ENCODE measurements at places on chromosomes 12 and 14.
A peak's percentile ranks its signal among the peaks of the same experiment; 100 is the strongest.

- no peak for DNase-seq
These were observed 27.4 kb downstream of the CRACR2A start for GRCh38 chr12:3725388-3726115.

DNA sequence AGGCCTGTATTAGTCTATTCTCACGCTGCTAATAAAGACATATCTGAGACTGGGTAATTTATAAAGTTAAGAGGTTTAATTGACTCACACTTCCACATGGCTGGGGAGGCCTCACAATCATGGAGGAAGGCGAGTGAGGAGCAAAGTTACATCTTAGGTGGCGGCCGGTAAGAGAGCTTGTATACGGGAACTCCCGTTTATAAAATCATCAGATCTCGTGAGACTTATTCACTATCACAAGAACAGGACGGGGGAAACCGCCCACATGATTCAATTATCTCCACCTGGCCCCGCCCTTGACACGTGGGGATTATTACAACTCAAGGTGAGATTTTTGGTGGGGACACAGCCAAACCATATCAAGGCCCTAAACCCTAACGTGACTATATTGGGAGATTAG is 110.1 kb downstream of the LLPH start:
- no peak for DNase-seq

GRCh38 chr12:65596514-65597091 is 227.7 kb upstream of the HMGA2 start:
- no peak for DNase-seq

DNA sequence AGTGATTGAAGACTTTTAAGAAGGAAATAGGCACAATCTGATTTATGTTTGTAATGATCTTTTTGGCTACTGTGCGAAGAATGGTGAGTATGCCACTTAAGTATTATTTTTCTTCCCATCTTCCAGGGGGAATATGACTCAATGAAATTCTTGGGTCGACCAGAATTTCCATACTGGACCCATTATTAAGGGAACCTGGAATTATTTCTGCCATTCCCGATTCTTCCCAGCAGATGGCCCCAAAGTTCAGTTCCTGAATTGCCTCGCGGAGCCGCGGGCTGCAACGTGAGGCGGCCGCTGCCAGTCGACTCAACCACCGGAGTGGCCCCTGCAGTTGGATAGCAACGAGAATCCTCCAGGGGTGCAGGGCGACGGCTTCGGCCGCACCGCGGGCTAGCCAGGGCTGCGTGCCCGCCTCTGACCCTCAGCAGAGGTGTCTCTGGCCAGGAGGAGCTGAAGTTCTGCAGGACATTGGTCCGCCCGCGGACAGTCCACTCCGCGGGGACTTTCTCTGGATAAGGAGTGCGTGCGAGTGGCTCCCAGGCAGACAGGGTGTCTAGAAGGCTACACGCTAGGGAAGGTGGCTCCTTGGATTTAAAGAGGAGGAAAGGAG is 628 bp upstream of the TSHR start:
- peak; percentile 70 for DNase-seq

DNA sequence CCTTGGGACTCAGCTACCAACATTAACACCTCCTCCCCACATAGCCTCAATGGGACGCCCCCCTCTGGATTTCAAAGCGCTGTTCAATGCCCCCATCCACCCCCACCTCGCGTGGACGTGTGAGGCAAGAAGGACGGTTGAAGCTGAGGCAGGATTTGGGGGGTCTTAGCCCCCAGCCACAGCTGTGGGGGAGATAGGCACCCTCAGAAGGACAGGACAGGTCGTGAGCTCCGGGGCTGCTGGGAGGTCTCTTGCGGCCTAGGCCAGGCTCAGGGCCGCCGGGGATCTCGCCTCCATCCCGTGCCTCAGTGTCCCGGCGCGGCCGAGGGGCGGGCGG is 8.3 kb upstream of the SP7 start:
- peak; percentile 25 for DNase-seq

DNA sequence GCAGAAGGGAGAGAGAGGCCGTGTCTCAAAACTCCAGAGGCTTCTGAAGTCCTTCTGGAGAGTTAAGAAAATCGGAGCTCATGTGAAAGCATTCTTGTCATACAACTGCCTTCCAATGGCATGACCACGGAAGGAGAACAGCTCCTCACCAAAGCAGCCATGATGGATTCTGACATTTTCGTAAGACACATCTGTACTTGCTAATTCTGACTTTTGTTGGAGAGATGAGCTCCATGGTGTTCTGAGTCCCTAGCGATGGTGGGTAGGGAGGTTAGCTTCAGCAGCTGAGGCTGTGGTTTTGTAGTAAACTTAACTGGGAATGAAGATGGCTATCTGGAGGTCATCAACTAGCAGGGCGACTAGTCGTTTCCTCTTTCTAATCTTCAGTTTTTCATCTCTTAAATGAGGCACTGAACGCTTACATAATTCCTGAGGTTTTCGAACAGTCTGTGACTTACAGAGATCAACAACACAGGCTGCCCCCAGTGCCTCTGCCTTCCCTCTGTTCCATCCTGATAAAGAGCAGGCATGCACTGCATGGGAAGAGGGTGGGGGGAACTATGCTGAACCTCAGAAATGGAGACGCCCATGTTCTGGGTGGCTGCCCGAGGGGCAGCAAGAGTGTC is 28.6 kb upstream of the DICER1 start:
- no peak for DNase-seq

GRCh38 chr12:78878459-78878858 is 13.9 kb downstream of the SYT1 start:
- DNase-seq: no peak

DNA sequence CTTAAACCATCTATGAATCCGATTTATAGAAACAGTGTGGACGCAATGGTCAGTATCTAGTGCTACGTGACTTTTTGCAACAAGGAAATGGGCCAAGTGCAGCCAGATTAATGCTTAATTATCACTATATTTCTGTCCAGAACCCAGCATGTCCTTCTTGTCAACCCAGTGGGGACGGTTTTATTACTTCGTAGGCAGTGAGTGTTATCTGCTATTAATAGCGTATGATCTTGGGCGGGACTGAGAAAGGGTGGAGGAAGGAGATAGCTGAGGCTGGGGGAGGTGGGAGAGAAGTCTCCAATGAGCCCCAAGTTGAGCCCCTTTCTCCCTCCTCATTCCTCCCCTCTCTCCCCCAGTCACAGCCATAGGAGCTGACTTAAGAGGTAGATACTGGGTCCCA is 59.7 kb upstream of the FAM222A start:
- no peak for DNase-seq

DNA sequence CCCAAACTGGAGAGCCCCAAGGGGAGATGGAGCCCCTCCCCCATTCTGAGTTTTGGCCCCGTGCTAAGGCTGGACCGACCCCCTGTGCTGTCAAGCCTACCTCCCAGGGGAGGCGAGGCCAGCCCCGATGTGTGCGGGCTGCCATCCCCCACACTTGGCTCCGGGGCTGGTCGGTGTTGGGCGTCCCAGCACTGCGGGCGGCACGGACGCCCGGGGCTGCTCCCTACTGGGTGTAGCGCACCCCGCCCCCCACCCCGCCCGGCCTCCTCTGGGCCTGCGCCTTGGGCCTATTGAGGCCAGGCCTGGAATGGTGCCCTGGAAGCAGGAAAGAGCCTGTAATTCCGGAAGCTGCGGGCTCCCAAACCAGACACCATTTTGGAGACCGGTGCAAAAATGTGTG is 2.6 kb downstream of the DCAF4 start:
- DNase-seq: no peak

GRCh38 chr12:65924716-65925115 is 100.4 kb downstream of the HMGA2 start:
- DNase-seq: no peak

GRCh38 chr14:64569138-64569631 is 19.4 kb downstream of the PPP1R36 start:
- no peak for DNase-seq

DNA sequence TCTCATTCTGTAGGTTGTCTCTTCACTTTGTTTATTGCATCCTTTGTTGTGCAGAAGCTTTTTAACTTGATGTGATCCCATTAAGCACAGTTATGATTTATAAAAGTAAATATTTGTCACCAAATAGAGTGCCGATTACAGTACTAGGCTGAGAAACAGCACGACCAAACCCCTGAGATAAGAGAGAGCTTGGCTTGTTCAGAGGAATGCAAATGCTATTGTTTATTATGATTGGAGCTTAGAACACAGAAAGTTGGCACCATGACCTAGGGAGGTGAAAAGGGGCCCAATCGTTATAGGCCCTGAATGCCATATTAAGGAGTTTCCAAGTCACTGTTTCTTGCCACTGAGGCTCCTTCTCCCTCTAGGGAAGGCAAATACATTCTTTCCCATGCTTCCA is 214.9 kb downstream of the KITLG start:
- DNase-seq: no peak

GRCh38 chr12:118494776-118495175 is 118.4 kb downstream of the SUDS3 start:
- no peak for DNase-seq

- no peak for DNase-seq
These were observed 11.7 kb downstream of the FIGNL2 start for GRCh38 chr12:51836827-51837173.

DNA sequence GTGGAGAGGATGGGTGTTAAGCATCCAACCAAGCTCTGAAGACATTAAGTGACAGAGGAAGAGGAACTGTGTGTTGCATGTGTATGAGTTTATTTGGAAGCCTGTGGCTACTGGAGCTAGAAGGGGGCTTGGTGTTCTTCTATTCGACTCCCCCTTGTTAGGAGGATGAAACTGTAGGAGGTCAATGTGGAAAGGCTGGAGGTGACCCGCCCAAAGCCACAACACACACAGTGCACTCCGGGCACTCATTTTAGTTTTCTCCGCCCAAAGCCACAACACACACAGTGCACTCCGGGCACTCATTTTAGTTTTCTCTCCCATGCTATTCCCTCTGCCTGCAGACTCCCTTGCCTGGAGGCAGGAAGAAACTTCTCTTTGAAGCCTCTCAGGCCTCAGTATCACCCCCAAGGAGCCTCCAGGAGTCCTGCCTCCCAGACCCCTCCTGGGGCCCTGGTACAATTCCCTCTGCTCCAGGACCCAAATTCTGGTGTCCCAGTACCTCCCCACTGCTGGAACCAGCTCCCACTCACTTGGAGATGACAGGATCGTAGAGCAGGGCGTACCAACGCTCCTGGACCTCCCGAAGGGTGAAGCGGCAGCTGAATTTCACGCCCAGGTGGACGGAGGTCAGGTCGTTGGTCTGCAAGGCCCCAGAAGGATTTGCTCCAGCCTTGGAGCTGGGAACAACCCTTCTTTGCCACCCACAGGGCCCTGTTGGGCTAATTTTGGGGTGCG is 3.8 kb downstream of the MCRS1 start:
- DNase-seq: no peak

DNA sequence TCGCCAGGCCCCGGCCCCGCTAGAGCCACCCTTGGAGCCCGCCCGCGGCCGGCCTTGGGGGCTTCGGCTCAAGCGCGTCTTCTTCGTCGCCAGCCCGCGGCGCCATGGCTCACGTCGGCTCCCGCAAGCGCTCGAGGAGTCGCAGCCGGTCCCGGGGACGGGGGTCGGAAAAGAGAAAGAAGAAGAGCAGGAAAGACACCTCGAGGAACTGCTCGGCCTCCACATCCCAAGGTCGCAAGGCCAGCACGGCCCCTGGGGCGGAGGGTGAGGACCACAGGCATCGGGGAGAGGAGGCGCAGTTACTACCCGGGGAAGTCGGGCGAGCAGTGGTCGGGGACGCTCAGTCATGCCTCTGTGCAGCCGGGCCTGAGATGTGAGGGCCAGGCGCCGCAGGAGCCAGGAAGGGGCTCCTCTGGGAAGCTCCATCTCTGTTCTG is 573 bp downstream of the ARL6IP4 start:
- DNase-seq: no peak

DNA sequence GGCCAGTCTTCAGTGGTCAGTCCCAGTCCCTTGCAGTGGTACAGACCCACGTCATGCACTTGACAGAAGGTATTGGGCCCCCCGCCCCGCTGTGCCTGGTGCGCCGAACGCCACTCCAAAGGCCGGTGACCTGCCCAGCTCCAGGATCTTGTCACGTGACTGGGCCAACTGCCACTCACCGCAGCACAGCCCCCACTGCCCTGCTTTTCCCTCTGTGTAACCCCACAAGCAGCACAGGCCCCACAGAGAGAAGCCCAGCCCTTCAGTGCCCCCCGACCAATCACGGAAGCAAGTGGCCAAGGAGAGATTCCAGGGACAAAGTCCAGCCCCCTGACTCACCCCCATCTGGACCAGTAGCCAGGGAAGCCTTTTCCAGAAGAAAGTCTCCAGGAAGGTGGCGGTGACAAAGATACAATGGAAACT is 498 bp downstream of the GPR132 start:
- peak; percentile 51 for DNase-seq

- no peak for DNase-seq
These were observed 148.0 kb upstream of the NUDT4 start for GRCh38 chr12:93229494-93230325.

All from stimulated activated naive CD8-positive, alpha-beta T cell treated with anti-CD3 and anti-CD28 coated beads, Interleukin-15, amount 100 ng/mL, for 72 hours (primary cell).